ENCODE measurements at places on chromosomes 3 and 15. TPM values are rescaled to one million over a fixed set of nuclear protein-coding genes. Genes with fewer than 3 reads are reported as not detected.

The GRAMD1C gene
- total RNA-seq, result 7.1 TPM

The ABTB1 gene
- total RNA-seq, result 18.0 TPM

The TICRR gene
- 0.33 TPM for total RNA-seq

The SLC28A2 gene
- total RNA-seq, result not detected

The GOLGA8H gene
- total RNA-seq, result 0.44 TPM

The NR2E3 gene
- not detected for total RNA-seq

The CCR2 gene
- not detected for total RNA-seq

The SSUH2 gene
- total RNA-seq, result not detected

The CCDC54 gene
- total RNA-seq, result not detected

The CDHR4 gene
- total RNA-seq, result not detected

The SERPINI1 gene
- total RNA-seq, result 4.5 TPM

The RASL12 gene
- 108 TPM for total RNA-seq

The AADACL2 gene
- not detected for total RNA-seq

The PIK3CA gene
- total RNA-seq, result 48.6 TPM

The GCHFR gene
- 2.0 TPM for total RNA-seq

The SCAANT1 gene
- total RNA-seq, result not detected

The SLC9C1 gene
- total RNA-seq, result not detected
